EH (cell line): ENCODE measurements at places on chromosomes 2 and 18.

DNA sequence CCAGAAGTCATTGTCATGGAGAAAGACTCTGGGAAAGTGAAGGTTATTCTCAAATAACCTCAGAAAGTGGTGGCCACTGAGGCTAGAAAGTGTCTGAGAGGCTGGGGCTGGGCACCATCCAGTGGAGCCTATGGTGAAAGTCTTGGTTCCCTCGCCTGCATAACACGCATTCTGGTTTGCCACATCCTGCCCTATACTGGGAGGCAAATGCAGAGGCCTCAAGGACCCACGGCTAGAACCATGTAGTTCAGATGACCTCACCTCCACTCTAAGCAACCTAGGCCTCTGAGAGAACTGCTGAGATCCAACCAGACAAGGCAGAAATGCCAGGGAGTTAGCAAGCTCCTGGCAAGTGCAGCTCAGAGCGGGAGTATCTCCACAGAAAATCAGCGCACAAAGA is 5.1 kb downstream of the ITGB6 start:
- DNase-seq = peak; percentile 29

GRCh38 chr18:43159086-43159770 is 43.7 kb upstream of the RIT2 start:
- DNase-seq = no peak

DNA sequence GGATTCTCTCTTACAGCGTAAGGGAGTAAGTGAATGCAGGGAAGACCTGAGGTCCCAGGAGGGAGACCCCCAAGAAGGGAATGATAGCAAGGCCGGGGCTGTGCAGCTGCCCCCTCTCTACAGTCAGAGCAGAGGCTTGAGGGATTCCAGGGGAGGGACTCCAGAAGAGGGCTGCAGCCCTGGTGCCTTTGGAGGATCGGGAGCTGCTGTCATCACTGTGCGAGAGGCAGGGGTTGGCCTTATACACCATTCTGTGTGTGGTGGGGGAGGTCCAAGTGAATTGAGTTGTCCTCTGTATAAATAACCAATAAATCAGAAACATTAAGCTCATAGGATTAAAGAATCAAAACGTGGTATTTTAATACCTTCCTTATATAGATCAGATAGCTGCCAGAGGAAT is 114.9 kb downstream of the GLI2 start:
- no peak for DNase-seq

DNA sequence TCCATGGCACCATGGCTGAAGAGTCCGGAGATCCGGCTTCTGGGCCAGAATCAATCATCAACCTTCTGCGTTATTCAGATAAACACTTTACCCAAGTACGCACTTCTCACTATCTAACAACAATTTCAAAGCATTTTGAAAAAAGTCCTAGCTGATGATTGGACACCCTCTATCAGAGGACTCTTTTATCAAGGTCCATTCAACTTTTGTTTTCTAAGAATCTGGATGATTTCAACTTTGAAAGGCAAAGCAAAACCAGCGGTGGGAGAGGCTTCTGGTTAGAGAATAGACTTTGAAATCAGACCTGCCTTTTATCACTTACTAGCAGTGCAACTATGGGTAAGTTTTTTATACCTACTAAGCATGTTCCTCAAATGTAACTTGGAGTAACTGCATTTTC is 293.6 kb upstream of the TNP1 start:
- DNase-seq = no peak

- DNase-seq = no peak
Measured at GRCh38 chr2:134296301-134296700, 42.4 kb downstream of the MGAT5 start.

- DNase-seq = peak; percentile 61
Measured at GRCh38 chr2:36770542-36771287, 74.2 kb downstream of the VIT start.
